ENCODE measurements at places on chromosomes 7 and 10. TPM values are rescaled to one million over a fixed set of nuclear protein-coding genes. Genes with fewer than 3 reads are reported as not detected.

Gene GCK
- total RNA-seq = 0.38 TPM

Gene ACTL6B
- not detected for total RNA-seq

Gene FEZF1
- total RNA-seq = not detected

DNA sequence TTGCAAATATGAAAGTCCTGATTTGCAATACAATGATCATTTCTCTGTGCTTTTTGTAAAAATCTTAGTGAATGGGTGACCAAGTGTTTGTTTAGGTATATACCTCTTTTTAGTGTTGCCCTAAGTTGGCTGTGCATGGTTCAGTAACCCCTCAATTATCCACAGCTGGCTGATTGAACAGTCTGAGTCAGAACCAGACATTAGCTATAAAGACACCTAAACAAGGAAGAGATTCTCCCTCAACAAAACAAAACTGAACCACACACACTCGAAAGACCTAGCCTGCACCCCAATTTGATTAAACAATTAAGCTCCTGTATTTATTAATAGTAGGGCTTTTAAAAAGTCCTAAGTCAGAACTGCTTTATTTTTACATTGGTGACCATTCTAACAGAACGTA lies 2.8 kb downstream of the RSBN1L start:
- DNase-seq = no peak

- DNase-seq = no peak
These were observed 25.4 kb downstream of the HECW1 start for GRCh38 chr7:43137811-43138210.

DNA sequence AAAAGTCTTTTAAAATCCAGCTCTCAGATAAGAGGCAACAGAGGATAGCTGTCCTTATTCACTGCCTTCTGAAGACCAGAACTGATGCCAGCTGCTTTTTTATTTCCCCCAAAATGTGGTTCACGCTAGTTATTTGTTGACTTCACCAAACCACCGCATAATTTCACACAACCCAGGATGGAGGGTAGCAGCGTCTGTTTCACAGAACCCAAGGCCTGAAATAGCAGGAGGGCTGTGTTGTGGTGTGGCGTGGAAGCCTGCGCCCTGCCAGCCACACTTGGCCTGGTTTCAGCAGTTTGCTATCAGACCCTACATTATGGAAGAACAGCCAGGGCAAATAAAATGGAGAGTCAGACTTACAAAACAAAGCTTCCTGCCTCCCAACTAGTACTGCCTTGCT lies 155.4 kb downstream of the DYNC1I1 start:
- DNase-seq = no peak

GRCh38 chr7:30840141-30841024 lies 69.2 kb downstream of the MINDY4 start:
- DNase-seq = no peak

All from dermis microvascular lymphatic vessel endothelial cell (primary cell).